ENCODE measurements at places on chromosomes 5 and 9. TPM values are rescaled to one million over a fixed set of nuclear protein-coding genes. Genes with fewer than 3 reads are reported as not detected.

The F2RL1 gene
- 1.1 TPM for total RNA-seq

The DPYSL3 gene
- total RNA-seq = 418 TPM

The UBAP1 gene
- 44.9 TPM for total RNA-seq

DNA sequence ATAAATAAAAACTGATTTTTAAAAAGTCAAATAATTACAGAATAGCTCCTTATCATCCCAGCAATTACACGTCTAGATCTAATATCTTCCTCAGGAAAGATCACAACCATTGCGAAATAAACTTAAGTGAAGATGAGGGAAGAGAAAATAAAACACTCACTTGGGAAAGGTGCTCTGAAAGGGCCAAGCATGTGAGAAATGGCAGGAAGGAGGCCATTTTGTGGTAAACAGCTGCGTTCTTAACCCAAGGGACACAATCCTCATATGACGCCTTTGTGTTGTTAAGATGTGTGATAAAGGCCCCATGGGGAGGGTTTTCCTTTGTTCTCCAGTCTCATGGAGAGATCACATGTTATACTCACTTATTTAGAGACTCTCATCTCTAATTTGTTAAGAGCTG is 32.5 kb downstream of the JAKMIP2 start:
- DNase-seq = no peak

- peak; percentile 81 for DNase-seq
Observed at GRCh38 chr5:176735383-176736265, 74.7 kb upstream of the UNC5A start.

DNA sequence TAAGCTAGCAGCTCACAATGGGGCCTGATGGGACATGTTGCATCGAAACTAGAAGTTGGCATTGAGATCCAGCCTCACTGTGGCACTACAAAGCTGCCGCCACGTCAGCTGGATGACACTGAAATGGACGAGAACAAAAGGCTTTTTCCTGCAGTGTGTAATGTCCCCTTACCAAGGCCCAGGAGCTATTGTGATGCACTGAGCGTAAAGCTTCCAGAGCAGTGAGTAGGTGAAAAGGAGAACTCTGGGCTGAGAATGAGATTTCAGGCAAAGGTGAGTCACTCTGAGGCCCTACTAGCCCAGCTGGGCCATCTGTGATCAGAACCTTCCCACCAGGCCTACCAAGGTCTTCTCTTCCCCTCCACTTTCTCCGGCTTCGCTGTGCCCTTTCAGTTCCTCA is 528.1 kb upstream of the KLF4 start:
- DNase-seq = no peak

The MARVELD2 gene
- total RNA-seq = 1.00 TPM

The GABRA6 gene
- total RNA-seq = not detected

DNA sequence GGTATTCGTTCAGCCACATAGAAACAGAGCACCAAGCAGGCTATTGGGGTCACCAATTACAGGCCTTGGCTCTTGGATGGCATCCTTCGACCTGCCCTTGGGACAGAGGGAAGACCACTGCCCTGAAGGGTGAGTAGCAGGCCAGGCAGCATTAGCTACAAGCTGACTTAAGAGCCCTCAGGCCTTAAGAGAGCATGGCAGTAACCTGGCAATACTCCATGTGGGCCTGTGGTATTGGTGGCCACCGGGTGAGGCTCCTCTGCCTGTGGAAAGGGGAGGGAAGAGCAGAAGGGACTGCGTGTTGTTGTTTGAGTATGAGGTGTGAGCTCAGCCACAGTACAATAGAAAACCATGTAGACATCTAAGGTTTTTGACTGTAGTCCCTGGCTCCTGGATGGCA is 170.6 kb downstream of the MCTP1 start:
- DNase-seq = no peak

DNA sequence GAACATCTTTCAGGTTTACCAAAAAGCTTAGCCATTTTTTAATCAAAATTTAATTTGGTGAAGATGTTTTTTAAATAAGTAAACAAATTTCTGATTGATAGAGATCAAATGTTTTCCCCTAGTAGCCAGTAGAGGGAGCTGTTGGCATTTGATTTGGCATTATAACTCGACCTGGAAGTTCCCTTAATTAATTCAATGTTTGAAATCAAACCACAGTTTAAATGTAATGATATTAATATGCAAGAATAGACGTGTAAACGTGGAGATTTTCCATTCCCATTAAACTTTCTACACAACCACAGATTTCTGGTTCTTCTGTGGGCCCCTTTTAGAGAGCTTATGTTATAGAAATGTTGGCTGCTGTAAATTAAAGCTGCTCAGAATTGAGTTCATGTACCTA is 148.1 kb upstream of the MPDZ start:
- no peak for DNase-seq
